ENCODE measurements at places on chromosomes 4 and X. TPM values are rescaled to one million over a fixed set of nuclear protein-coding genes. Genes with fewer than 3 reads are reported as not detected.

- H3K4me3 ChIP-seq: no peak overlapping the region
- no peaks in the 10 kb centered on the region for H3K27me3 ChIP-seq
- H3K27ac ChIP-seq: no peak overlapping the region
These were observed 1492.7 kb upstream of the IGFBP7 start for GRCh38 chr4:58602731-58603359.

GRCh38 chrX:55648434-55648833 lies 25.2 kb downstream of the FOXR2 start:
- H3K4me3 ChIP-seq: no peak overlapping the region
- no peaks in the 10 kb centered on the region for H3K36me3 ChIP-seq
- H3K27me3 ChIP-seq: no peaks in the 10 kb centered on the region
- no peak overlapping the region for H3K27ac ChIP-seq
- no peak for DNase-seq

GRCh38 chr4:163415668-163416067 lies 57.9 kb downstream of the TKTL2 start:
- H3K4me3 ChIP-seq: no peak overlapping the region
- no peak overlapping the region for H3K27ac ChIP-seq
- no peaks in the 10 kb centered on the region for H3K36me3 ChIP-seq
- no peak for DNase-seq
- H3K27me3 ChIP-seq: no peaks in the 10 kb centered on the region

DNA sequence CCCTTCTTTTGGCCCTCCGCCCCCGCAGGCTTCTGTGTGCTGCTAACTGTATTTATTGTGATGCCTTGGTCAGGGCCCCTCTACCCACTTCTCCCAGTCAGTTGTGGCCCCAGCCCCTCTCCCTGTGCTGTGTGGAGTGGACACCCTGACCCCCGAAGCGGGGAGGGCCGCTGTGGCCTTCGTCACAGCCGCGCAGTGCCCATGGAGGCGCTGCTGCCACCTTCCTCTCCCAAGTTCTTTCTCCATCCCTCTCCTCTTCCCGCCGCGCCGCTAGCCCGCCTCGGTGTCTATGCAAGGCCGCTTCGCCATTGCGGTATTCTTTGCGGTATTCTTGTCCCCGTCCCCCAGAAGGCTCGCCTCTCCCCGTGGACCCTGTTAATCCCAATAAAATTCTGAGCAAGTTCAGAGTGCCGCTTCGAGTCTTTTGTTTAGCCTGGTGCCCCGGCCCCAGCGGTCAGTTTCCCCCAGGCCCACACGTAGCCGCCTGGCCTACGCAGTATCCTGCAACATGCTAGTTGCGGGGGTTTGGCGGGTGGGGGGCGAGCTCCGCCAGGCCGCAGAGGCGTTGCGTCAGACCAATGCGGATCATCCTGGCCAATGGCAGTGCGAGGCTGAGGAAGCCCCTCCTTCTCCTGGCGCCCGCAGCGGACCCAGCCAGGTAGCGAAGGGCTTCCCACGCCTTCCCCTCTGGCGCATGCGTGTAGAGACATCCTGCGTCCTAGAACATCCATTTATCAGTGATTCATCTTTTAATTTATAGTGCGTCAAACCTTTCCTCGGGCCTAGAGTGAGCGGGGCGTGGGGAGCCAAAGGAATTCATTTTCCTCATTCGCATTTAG lies 5.6 kb upstream of the KANTR start:
- H3K27me3 ChIP-seq: no peaks in the 10 kb centered on the region
- peaks cover 22% of the 10 kb centered on the region for H3K36me3 ChIP-seq
- H3K4me3 ChIP-seq: peak overlapping the region; percentile 67
- H3K4me1 ChIP-seq: peaks cover 14% of the 10 kb centered on the region
- peak overlapping the region; percentile 80 for H3K27ac ChIP-seq

The BCAP31 gene
- 333 TPM for polyA plus RNA-seq
